Cardiac fibroblast (primary cell): ENCODE measurements at places on chromosomes 7 and 10.

DNA sequence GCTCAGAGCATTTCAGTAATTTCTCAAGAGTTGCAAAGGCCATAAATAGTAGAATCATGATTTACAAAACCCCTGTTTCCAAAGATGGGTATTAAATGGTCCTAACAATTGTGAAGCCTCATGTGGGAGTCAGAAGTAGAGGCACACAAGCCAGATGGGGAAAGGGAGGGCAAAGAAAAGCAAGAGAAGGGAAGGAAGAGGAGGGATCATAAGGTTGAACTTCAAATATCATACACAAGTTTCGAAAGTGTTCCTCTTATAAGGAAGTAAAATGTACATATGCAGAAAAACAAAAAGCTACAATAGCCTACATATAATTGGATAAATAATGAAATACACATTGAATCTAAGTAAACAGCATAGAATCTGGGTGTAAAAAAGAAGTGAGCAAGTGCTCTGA, 6.0 kb downstream of the LIPN start:
- DNase-seq, result no peak

DNA sequence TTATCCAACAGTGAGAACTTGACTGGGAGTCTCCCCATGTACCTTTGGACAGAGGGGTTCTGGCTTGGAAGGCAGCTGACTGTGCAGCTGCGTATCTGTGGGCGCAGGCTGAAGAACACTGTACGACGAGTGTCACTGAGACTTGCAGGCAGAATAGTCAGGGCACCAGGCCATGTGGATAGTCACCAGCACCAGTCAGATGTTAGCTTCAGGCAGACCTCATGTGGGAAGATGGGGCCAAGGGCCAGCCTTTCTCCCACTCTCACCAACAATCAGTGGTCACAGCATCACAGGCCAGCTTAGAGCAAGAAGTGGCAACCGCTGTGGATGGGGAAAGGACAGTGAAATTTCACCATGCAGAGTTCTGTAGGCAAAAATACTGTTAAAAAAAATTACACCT, 43.4 kb upstream of the GJD4 start:
- DNase-seq, result no peak

DNA sequence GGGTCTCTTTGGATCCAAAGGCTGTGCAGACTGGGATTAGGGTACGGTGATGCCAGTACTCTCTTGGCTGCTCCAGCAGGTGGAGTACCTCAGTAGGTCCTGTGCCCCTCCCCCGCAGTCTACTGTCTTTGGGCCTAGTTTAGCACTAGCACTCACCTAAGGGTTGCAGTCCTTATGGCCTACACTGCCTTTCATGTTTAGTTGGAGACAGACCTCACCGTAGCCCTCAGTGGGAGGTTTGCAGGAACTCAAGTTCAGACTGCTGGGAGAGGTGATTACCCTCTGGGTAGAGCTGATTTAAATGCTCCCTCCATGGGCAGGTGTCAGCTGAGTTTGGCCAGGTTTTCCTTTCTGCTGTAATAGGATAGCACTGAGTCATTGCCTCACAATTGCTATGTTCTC, 210.8 kb upstream of the TMEM196 start:
- no peak for DNase-seq

DNA sequence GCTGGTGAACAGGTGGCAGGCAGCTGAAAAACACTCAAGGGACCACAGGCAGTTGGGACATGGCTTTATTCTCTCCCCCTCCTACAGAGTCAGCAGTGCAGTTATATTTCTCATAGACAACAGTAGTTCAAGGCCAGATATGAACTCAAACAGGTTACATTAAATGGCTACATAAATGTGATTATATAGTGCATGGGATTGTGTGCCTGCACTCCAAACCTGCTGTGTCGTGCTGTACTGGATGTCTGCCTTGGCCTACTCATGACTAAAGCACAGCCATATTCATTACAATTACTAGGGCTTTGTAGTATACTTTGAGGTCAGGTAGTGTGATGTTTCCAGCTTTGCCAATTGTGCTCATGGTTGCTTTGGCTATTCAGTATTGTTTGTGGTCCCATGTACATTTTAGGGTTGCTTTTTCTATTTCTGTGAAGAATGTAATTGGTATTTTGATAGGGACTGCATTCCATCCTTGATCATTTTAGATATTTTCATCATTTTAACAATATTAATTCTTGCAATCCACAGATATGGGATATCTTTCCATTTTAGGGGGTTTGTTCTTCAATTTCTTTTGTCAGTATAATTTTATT, 393.6 kb downstream of the CNTNAP2 start:
- DNase-seq, result no peak

DNA sequence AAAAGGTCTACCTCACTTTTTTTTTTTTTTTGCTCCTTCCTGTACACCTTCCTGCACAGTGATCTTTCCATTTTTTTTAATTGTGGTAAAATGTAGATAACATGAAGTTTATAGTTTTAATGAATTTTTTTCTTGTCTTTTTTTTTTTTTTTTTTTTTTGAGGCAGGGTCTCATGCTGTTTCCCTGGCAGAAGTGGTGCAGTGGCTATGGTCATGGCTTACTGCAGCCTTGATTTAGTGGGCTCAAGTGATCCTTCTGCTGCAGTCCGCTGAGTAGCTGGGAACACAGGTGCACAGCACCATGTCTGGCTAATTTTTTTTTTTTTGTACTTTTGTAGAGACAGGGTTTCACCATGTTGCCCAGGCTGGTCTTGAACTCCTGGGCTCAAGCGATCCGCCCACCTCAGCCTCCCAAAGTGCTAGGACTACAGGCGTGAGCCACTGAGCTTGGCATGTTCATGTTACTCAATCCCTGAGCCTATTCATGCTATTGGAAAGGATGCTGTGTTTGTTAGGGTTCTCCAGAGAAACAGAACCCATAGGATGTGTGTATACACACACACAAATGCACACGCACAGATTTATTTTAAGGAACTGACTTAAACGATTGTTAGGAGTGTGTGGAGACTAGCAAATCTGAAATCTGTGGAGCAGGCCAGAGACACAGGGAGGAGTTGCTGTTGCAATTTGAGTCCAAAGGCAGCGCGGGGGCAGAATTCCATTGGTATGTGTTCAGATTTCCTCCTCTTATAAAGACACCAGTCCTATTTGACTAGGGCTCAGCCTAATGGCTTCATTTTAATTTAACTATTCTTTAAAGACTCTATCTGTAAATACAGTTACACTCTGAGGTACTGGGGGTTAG, 29.1 kb downstream of the GALNT11 start:
- DNase-seq, result peak; percentile 81

- peak; percentile 65 for DNase-seq
Measured at GRCh38 chr10:122323941-122324675, 50.4 kb upstream of the PLEKHA1 start.

GRCh38 chr10:79180414-79181221, 111.9 kb downstream of the ZMIZ1 start:
- no peak for DNase-seq

GRCh38 chr7:106563466-106564150, 97.3 kb downstream of the CCDC71L start:
- DNase-seq, result peak; percentile 33
